ENCODE measurements at places on chromosomes 7 and 10.

- DNase-seq, result no peak
These were observed 149.0 kb upstream of the CDCA7L start for GRCh38 chr7:22094413-22095342.

GRCh38 chr7:149140831-149141230 is 6.4 kb upstream of the ZNF398 start:
- DNase-seq, result no peak

DNA sequence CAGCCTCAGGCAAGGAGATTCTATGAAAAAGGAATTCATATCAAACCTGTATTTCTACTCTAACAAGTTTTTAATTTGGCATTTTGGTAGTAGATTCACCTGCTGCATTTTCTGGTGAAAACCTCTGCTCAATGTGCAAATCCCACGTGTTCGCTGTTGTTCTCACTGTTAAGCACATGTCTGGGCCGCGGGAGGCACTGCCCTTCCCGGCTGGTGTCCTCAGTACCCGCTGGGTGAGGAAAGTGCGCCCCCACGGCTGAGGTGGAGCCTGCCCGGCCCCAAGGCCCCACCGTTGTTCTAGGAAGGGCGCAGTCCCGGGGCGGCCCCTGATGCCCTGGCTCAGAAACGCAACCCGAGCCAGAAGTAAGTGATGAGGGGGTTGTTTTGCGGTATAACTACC is 193.4 kb upstream of the VWC2 start:
- no peak for DNase-seq

GRCh38 chr7:70178211-70178610 is 579.9 kb downstream of the AUTS2 start:
- DNase-seq, result no peak

DNA sequence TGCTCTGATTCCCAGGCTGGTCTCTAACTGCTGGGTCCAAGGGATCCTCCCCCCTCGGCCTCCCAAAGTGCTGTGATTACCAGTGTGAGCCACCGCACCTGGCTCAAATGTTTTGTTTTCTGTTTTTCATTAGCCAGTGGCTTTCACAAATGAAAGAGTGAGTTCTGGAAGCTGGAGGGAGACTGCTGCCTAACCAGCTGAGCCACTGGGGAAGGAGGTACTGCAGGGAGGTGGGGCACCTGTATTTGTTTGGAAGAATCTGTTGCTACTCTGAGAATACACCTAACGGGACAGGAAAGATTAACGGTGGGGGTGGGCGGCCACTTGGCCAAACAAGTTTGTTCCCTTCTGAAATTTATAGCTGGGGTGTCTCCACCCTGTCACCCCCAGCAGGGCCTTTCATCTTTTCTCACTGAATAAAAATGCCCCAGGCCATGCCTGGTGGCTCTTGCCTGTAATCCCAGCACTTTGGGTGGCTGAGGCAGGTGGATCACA is 4.7 kb downstream of the STOX1 start:
- no peak for DNase-seq

Measured in stimulated activated CD4-positive, alpha-beta T cell treated with anti-CD3 and anti-CD28 coated beads, Interleukin-2, amount 100 ng/mL, for 4 hours (primary cell).